Naive B cell (primary cell): ENCODE measurements at places on chromosomes 1 and 21.
A peak's percentile ranks its signal among the peaks of the same experiment; 100 is the strongest.

DNA sequence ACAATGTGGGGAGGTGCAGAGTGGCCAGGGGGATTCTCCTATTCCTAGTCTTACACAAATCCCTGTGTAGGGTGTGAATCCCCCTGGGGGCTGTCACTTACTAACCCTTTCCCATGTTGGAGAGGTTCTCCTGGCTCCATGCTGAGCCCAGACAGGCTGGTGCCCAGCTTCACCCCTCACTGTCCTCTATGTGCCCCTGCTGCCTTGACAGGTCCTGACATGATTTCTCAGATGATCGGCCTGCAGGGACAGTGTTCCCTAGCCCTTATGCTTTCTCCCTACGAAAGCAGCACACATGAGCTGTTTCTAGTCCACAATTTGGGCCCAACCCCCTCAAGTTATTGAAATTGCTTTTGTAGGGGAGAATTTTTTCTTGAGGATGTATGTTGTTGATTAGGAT lies 68.9 kb upstream of the FAM78B start:
- no peak for DNase-seq

GRCh38 chr1:77584884-77585283 lies 97.6 kb downstream of the ZZZ3 start:
- DNase-seq, result no peak

DNA sequence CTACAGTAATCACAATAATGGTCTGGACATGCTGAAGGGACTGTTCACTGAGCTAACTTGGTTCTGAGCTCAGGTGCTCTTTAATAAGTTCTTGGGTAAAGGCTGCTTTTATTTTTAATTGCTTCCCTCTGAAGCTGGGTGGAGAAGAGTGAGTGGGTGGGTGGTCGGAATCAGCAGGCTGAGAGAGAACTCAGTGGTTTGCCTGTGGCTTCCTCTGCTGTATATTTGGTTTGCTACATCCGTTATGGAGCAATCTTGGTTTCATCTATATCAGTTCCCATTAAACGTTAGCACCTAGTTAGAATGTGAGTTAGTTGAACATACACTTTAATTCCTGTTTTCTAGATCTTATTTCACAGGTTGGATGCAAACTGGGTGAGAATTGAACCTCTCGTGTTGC lies 23.3 kb downstream of the CNIH4 start:
- DNase-seq, result peak; percentile 6

DNA sequence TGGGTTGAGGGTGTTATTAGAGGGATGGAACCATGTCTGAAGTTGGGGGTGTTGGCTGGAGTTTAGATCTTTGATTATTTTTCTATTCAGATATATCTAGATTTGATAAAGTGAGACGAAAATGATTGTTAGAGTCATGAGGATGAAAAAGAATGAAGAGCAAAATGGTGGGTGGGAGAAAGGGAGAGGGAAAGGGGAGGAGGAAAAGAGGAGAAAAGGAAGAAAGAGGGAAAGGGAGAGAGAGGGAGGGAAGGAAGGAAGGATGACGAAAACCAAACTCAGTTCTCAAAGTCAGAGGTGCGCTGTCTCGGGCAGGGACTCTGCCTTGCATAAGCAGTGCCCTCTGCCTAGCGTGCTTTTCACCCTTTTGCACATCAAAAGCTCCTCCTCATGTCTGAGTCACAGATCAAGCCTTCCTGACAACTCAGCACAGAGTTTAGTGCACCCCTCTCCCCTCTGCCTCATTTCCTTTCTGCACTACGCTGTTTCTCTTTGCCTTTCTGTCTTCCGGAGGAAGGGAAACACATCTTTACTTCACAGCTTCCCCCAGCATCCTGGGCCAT lies 225.8 kb upstream of the PROX1 start:
- DNase-seq, result no peak

- no peak for DNase-seq
Measured at GRCh38 chr1:226877669-226878068, 7.3 kb downstream of the PSEN2 start.

DNA sequence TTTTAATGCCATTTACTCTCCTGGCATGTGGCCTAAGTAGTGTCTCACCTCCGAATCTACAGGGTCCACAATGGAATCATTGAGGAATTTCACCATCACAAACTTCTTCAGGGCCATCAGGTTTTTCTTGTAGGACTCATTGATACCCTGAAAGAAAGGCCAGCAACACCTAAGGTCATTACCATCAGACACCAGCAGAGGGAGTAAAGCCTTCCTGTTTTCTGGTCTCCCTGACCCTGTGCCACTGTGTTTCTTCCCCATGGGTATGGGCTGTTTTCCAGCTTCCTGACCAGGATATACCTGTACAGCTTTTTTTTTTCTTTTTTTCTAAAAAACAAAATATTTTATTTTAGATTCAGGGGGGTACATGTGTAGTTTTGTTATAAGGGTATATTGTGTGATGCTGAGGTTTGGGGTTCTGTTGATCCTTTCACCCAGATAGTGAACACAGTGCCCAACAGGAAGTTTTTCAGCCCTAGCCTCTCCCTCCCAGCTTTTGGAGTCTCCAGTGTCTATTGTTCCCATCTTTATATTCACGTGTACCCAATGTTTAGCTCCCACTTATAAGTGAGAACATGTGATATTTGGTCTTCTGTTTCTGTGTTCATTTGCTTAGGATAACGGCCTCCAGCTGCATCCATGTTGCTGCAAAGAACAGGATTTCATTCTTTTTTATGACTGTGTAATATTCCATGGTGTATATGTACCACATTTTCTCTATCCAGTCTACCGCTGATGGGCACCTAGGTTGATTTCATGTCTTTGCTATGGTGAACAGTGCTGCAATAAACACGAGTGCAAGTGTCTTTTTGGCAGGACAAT lies 18.3 kb downstream of the PPT1 start:
- peak; percentile 46 for DNase-seq

DNA sequence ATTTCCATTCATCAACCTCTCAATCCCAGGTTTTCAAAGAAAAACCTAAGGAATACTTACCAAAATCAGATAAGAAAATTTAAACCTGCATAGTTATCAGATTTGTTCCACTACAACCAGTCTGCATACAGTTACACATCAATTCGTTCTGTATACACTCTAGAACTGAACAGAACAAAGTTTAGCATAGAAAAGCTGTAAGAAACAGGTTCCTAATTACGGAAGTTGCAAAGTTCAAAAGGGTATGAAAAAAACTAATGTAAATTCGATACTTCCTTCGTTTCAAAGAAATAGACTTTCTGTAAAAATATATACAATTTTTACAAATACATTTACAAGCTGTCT lies 3.1 kb downstream of the MCL1 start:
- DNase-seq, result no peak

DNA sequence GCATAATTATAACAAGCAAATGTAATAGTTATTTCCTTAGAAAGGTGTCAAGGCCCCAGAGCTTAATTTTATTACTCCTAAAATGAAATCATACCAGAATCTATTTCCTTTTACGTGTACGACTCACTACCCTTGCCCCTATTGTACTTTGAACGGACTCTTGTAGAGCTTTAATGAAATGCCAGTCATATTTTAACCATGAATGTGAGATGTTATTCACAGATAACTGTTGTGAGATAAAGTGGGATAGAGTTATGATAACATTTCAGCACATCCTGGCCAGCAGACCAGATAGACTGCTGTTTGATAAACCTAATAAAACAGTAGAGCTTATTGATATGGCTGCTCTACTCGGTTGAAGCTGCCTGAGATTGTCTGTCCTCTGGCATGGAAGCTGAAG lies 500.8 kb upstream of the PBX1 start:
- no peak for DNase-seq

- DNase-seq, result no peak
Measured at GRCh38 chr1:14923727-14924452, 229.7 kb upstream of the TMEM51 start.
